ENCODE measurements at places on chromosomes 5 and 9.
A peak's percentile ranks its signal among the peaks of the same experiment; 100 is the strongest.

DNA sequence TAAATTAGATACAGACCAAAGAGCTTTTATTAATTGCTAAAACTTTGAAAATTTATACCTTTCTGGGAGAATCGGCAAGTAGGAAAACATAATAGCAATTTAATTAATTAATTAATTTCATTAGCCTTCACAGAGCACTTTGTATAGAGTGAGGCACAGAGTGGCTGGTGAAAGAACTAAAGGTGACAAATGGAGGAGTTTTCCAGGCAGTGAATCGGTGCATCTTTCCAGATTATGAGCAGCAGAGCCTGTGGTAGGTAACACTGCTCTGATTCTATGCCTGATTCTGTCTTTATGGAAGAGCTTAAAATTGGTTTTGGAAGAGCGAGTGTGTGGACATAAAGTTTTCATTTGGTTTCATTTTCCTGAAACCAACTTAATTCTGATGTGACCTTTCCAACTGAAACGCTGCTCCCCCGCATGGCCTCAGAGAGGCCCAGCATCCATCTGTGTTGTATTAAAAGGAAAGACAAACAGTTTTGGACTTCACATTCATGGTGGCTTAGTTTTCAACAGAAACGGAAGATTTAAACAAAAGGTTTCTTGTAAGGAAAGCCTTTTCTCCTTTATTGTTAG is 188.9 kb upstream of the RPS23 start:
- no peak for DNase-seq

DNA sequence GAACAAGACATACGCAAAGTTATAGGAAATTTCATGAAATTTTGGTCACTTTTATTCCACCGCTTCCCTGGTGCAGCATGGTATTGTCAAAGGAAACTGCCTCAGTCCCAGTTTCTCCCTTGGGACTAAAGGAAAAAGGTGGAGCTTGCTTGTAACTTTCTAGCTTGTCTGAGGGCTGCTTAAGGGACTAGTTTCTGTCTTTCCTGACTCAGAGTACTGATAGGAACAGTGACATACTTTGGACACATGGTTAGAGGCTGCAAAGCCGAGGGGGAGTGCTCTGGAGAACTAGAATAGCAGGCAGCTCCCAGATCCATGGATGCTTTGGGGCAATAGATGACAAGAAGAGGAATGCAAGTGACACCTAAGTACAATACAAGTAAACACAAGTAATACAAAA is 136.7 kb downstream of the CDC42SE2 start:
- no peak for DNase-seq

DNA sequence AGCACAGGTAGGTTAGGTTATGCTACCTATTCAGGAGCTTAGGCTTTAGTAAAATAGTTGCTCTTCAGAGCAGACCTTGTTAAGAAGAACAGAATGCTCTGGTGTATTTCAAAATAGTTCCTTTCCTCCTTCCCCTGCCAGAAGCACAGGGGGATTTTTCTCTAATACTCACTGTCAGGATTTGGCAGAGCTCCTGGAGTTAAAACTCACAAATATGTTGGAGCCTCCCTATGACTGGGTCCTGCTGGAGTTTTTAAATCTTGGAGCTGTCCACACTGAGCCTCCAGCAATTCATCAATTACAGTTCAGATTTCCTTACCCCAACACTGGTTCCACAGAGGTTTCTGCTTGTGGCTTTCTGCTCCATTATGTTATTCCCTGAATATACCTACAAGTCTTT is 1233.8 kb upstream of the WWC1 start:
- DNase-seq, result no peak

- no peak for DNase-seq
These were observed 112.5 kb downstream of the FAM174A start for GRCh38 chr5:100647461-100648230.

GRCh38 chr5:168809218-168809617 is 230.1 kb upstream of the PANK3 start:
- no peak for DNase-seq

DNA sequence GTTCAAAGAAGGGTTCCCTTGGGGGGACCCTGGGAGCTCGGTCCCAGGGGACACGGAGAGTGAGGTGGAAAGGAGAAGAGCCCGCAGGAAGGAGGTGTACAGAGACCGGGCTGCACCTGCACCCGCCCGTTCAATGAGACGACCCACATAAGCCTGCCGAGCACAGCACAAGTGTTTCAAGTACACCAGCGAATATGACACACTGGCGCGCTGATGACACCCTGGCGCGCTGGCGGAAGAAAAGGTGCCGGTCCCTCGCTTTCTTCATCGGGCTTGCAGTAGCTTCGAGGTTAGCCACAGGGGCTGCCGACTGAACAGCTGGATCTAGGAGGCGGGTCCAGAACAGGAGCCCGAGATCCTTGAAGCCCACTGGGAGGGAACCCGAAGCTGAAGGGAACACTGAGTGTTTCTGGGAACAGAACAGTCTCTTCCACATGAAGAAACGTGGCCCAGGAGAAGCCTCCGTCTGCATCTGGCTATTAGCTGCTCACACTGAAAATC is 1.4 kb downstream of the TBC1D9B start:
- DNase-seq, result no peak

- DNase-seq, result no peak
These were observed 31.8 kb upstream of the TLR4 start for GRCh38 chr9:117672369-117672768.

DNA sequence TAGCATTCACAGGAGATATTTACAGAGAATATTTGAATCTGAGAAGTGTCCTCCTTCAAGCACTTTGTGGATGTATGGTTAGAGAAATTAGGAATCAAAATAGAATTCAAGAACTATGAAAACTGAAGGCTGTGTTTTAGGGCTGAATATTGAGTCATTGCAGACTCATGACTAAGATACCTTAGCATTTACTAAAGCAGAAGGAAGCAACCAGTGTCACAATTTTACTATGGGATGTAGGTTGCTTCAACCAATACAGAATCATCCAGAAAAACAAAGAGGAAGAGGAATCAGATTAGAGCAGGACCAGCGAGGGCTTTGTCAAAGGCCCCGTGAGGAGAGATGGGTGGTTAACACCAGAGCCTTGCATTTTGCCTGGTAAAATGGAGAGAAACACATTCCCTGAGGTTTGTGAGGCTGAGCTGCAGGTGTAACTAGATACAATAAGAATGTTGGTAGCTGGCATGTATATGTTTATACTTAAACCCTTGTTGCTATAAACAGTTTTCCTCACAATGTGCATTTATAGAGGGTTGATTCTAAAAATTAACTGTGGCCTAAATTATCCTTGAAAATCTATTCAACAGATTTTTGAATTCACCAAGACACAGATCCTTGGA is 518.1 kb downstream of the AGTPBP1 start:
- DNase-seq, result no peak

DNA sequence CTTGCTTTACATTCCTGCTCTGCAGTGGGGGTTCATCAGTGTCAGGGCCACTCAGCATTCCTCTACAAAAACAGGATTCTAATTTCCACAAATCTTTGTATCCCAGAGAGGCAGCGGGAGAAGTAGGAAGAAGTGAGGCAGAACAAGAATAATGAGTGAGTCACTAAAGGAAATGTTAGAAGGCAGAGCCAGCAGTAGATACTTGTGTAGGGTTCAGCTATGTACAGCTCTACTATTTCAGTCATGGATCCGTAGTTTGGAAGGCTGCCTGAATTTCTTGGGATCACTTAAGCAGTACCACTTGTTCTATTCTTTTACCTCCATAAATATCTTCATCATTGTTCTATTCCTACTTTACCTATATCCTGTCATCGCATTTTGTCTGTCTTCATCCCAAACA is 246.3 kb upstream of the TLE4 start:
- DNase-seq, result no peak

DNA sequence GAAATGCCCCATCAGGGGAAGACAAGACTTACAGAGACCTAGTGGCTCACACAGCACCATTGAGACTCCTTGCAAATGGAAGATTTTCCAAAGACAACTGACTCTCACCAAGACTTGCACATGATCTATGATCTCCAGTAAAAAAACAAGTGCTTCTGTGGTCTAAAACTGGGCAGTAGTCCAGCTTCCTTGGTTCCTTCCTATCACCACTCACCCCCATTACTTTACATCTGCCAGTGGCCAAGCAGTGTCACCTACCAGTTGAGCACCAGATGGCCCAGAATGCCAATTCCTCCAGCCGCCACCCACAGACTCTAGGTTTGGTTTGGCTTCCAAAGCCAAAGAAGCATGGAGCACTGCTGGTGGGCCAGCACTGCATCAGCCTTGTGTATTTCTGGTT is 47.7 kb downstream of the SH3TC2 start:
- no peak for DNase-seq

- DNase-seq, result no peak
These were observed 1446.4 kb upstream of the WWC1 start for GRCh38 chr5:166845044-166845443.

GRCh38 chr5:115209279-115209678 is 39.6 kb upstream of the TRIM36 start:
- DNase-seq, result no peak

GRCh38 chr5:76818844-76819831 is at the start of gene F2RL1:
TSS of gene F2RL1 (plus strand) at chr5:76819030. CDS start at chr5:76819183, 153 bp downstream.
- DNase-seq, result peak; percentile 50

GRCh38 chr5:109455598-109456096 is 45.9 kb upstream of the PJA2 start:
- no peak for DNase-seq

- DNase-seq, result no peak
These were observed 5.1 kb downstream of the ZNF462 start for GRCh38 chr9:106868087-106868486.

DNA sequence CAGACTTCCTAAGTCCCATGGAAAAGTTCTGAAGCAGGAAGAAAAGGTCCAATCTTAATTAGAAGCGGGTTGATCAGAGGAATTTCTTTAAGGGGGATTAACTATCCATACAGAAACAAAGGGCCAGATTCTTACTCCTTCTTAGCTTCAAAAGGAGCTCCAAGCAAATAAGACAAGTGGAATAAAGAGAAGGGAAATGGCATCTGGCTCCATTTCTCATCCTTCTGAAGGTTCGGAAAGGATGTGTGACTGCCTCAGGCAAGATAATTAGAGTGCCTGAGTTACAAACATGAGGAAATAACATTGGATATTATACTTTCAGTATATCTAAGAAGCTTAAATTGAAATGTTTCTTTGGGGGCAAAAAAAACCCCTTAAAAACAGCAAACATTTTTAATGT is 88.1 kb upstream of the ADAMTS19 start:
- no peak for DNase-seq

GRCh38 chr5:139079991-139080610 is 118.1 kb downstream of the SIL1 start:
- DNase-seq, result no peak

GRCh38 chr9:121567500-121568342 is 68.1 kb upstream of the GGTA1 start:
- DNase-seq, result no peak

GRCh38 chr5:55429613-55430253 is 105.0 kb downstream of the PLPP1 start:
- no peak for DNase-seq
